ENCODE measurements at places on chromosomes 7 and 10. TPM values are rescaled to one million over a fixed set of nuclear protein-coding genes. Genes with fewer than 3 reads are reported as not detected.

Gene CTAGE15
- total RNA-seq, result not detected

GRCh38 chr10:119337796-119338432 is 130.5 kb downstream of the GRK5 start:
- H3K27me3 ChIP-seq, result no peaks in the 10 kb centered on the region
- peaks cover 42% of the 10 kb centered on the region for H3K4me1 ChIP-seq
- H3K27ac ChIP-seq, result peak overlapping the region; percentile 34
- peak; percentile 74 for DNase-seq
- no peak overlapping the region for H3K4me3 ChIP-seq

Gene GBX1
- total RNA-seq, result not detected

Gene MAT1A
- not detected for total RNA-seq
